ENCODE measurements at places on chromosomes 5 and 9.

GRCh38 chr9:116000748-116001329, 152.8 kb upstream of the PAPPA start:
- no peak for DNase-seq

DNA sequence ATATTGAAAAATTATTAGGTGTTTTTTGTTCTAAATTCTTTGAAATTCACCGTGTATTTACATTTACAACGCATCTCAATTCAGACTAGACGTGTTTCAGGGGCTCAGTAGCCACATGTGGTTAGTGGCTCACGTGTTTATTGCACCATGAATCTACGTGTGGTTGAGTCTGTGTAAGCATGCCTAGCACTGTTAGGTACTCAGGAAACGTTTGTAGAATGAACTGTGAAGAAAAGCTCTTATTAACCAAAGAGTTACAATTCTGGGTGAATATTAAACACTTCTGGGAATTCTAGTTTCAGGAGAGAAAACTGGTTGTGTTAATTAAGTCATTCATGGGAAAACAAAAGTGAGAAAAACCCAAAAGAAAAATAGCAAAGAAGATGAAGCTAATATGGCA, 117.5 kb upstream of the CDH6 start:
- DNase-seq = no peak

DNA sequence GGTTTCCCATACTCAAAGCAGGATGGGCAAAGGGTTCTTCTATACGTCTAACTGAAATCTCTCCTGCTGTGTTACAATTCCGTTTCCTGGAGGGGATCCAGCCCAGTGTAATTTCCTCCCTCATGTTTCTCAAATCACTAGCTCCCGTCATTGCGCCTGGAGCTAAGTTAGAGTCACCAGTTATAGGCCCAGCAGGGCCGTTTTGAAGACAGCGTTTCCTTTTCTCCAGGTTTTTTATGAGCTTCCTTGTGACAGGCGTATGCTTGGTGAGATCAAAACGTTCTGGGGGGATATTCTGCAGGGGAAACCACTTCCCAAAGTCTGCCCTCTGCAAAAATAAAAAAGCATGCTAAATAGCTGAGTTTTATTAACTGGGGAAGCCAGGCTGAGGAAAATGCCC, 53.0 kb upstream of the WWC1 start:
- no peak for DNase-seq

DNA sequence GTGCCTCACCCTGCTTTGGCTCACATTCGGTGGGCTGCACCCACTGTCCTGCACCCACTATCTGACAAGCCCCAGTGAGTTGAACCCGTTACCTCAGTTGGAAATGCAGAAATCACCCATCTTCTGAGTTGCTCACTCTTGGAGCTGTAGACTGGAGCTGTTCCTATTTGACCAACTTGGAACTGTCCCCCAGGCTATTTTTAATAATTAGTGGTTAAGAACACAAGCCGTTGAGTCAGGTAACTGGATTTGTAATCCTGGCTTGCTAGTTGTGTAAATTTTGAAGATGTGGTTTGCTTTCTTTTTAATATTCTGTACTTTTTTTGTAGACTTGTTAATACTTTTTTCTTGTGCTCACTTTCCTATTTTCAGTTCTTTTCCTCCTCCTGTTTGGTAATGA, 81.2 kb downstream of the CNTLN start:
- no peak for DNase-seq

DNA sequence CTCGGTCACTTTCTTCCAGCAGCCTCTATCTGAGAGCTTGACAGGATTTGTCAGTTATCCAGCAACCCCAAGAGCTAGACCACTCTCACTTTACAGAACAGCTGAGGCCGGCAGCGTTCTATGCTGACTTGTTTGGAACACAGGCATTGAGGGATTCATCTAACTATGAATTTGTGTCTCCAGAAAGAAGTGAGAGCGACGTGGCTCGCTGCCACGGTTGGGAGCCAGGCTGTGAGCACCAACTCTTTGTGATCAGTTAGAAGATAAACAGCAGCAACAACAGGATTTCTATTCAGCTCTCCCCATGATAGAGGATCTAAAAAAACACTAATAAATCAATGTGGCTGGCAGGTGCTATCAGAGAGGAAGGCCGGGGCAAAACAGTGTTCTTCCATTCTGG, 58.6 kb downstream of the NPR3 start:
- DNase-seq = no peak
